ENCODE measurements at places on chromosomes 7 and 10.

- no peaks in the 10 kb centered on the region for H3K4me1 ChIP-seq
- H3K27me3 ChIP-seq: no peaks in the 10 kb centered on the region
- H3K4me3 ChIP-seq: no peak overlapping the region
- H3K36me3 ChIP-seq: no peaks in the 10 kb centered on the region
These were observed 319.4 kb upstream of the GALNT17 start for GRCh38 chr7:70812511-70812910.

- no peak overlapping the region for H3K4me3 ChIP-seq
- no peaks in the 10 kb centered on the region for H3K4me1 ChIP-seq
- H3K27ac ChIP-seq: no peak overlapping the region
- no peak for DNase-seq
- no peaks in the 10 kb centered on the region for H3K27me3 ChIP-seq
These were observed 236.0 kb downstream of the SEMA3D start for GRCh38 chr7:84950836-84951235.

DNA sequence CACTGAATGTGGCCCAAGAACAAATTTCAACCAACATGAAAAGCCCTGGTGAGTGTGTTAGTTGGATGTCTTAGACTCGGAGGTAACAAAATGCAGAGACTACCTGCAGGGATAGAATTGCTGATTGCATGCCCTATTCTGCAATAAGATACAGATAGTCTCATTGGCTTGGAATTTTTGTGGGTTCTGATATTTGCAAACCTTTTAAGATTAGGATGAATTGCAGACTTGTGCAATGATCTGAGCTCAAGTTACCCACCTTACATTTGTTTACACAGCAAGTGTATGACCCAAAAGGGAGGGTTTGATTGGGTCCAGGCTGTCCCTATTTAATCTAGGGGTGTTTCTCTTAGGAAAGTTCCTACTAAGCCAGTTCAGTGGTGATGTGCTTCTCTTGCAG lies 45.4 kb downstream of the GPR37 start:
- no peak overlapping the region for H3K4me3 ChIP-seq
- H3K27ac ChIP-seq: no peak overlapping the region
- no peaks in the 10 kb centered on the region for H3K4me1 ChIP-seq
- no peaks in the 10 kb centered on the region for H3K27me3 ChIP-seq

- H3K27me3 ChIP-seq: no peaks in the 10 kb centered on the region
- peaks cover 8% of the 10 kb centered on the region for H3K36me3 ChIP-seq
- no peak overlapping the region for H3K4me3 ChIP-seq
- H3K27ac ChIP-seq: no peak overlapping the region
- no peak for DNase-seq
These were observed 43.1 kb downstream of the MINPP1 start for GRCh38 chr10:87547734-87548311.

GRCh38 chr7:101126651-101127459 lies at the start of gene SERPINE1:
Gene SERPINE1, plus strand, starts transcription at chr7:101127104. Its CDS starts 1,290 bp downstream, at chr7:101128394.
- no peak within 1 kb of the TSS for H3K27ac ChIP-seq
- H3K27me3 ChIP-seq: peaks cover 11% of the 10 kb centered on the region
- H3K36me3 ChIP-seq: no peaks in the 10 kb centered on the region
- peak; percentile 29 for DNase-seq

DNA sequence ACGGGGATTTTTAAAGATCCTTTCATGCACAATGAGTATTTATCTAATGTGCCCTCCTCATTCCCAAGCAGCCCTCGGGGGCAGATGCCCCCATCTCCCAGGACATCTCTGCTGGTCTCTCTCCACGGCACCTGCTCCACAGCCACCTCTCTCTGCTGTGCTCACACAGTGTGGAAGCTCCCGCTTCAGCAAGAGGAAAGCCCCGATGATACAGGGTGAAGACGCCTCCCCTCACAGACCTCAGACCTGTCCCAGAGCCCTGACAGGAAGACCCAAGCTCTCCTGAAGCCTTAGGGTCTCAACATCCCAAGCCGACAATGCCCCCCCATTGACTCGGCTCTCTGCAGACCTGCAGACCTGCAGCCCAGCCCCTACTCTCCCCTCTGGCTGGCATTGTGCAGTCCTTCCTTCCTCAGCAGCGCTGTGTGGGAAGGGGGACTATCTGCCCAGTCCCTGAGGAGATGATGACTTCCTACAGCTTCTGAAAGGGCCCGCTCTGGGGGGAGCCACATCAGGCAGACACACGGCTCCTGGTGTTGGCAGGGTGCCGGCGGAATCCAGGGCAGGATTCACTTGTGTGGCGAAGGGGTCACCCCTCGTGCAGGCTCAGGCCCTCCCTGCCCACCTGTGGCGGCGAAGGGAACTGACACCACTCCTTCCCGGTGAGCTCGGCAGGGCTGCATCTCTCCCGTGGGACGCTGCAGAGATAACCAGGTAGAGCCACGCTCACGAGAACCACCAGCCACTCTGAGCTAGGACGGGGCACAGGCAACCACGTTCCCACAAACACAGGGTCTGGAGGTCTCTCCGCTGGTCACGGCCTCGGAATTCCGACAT lies 61.8 kb downstream of the PTPRN2 start:
- no peaks in the 10 kb centered on the region for H3K27me3 ChIP-seq
- no peak overlapping the region for H3K27ac ChIP-seq
- H3K36me3 ChIP-seq: no peaks in the 10 kb centered on the region
- DNase-seq: no peak

All from effector memory CD4-positive, alpha-beta T cell (primary cell).